ENCODE measurements at places on chromosomes 4 and X.

GRCh38 chr4:139907001-139907809 is 241.6 kb downstream of the MGST2 start:
- no peak for DNase-seq

DNA sequence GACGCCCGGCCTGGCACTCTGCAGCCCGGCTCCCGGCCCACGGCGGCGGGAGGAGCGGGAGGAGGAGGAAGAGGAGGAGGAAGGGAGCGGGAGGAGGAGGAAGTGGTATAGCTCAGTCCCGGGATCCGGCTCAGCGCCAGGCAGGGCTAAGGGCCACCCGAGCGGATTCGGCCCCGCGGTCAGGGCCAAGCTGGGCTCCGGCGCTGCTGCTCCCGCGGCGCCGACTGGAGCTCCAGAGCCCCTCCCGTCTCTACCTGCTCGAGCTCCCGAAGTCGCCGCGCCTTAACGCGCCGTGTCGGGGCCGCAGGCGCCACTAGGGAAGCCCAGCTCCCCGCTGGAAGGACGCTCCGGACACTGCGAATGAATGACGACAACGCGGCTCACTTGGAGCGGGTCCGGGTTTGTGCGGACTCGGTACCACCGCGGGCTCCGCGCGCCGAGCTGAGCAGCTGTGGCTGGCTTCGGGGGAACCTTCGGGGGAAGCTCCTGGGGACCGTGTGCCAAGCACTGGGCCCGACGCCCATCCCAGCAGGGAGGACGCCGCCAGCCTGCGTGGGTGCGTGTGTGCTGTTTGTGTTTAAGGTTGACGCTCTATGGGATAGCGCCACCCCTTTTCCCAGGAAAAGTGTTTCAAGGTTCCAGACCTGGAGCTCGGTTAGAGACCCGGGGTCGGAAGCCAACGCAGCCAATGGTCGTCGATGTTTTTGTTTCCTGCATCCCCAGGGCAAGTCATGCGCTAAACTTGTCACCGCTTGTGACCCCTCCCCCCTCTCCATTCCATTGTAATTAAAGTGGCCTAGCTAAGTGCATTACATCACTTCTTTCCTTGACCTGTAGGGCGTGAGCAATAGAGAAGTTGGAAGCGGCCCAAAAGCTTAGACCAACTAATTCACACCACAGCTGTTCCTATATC is at the start of gene TBC1D9:
Gene TBC1D9 (minus strand): TSS at position 67 of the 913 bp plus-strand sequence. CDS start 340 bp downstream, outside the sequence.
- DNase-seq, result no peak

DNA sequence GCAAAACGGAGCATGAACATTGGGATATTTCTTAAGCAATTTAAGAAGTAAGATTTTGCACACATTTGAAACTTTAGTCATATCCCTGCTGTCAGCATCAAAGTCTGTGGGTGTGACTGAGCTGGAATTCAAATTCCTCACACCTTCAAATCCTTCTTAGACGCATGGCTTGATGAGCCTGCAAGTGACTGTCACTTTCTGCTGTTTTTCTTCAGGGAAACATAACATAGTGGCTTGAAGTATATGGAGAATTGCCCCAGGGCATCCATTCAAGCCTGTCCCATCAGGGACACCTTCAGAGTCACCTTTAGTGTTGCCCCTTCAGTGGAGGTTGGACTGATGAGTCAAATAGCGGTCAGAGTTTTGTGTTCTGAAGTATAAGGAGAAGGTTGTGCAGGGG is 17.4 kb downstream of the FHDC1 start:
- DNase-seq, result no peak

DNA sequence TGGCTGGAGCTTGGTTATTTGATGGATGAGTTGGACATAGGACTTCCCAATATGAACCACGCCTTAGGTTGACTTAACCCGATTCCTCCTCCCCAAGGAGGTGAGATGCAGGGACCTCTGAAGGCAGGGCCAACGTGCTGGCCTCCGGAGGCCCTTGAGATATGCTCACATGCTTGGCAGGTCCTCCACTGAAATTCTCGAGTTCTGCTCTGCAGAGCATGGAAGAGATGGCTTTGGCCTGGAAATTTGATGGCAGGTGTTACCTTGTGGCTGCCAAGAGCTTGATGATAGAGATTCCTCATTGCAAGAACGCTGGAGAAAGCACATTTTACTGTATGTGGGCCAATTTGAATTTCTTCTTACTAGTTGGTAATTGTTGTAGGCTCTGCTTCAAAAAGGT is 117.4 kb upstream of the LIMCH1 start:
- no peak for DNase-seq

GRCh38 chr4:119394826-119395225 is 72.9 kb upstream of the FABP2 start:
- DNase-seq, result no peak

- no peak for DNase-seq
Measured at GRCh38 chr4:167966143-167966542, 126.2 kb upstream of the ANXA10 start.

DNA sequence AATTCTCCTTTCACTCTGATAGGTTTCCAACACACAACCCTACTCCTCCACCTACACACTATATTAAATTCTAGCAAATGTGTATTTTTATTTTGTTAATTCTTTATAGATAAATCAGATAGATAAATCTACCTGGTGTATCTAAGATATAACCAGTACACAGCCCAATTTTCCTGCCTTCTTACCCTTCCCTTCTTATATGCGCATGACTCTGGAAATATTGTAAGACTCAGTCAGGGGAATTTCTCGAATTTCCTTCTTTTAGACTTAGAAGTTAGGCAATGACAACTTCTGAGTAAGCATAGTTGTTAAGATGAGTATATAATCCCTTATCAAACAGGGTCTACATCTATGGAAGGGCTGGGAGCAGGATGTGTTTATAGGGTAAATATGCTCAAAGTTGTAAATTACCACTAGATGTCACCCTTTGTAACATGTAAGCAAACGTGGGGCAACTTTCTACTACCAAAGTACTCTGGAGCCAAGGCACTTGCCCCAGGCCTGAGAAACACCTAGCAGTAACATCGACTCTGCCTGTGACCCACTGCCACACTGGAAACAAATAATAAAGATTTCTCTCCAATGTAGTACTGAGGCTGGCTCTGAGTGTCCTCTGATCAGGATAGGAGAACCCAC is 444.7 kb downstream of the IQCM start:
- no peak for DNase-seq

GRCh38 chrX:107025545-107025944 is 25.5 kb upstream of the MORC4 start:
- DNase-seq, result no peak

GRCh38 chr4:172095161-172095560 is 282.0 kb downstream of the GALNTL6 start:
- no peak for DNase-seq

DNA sequence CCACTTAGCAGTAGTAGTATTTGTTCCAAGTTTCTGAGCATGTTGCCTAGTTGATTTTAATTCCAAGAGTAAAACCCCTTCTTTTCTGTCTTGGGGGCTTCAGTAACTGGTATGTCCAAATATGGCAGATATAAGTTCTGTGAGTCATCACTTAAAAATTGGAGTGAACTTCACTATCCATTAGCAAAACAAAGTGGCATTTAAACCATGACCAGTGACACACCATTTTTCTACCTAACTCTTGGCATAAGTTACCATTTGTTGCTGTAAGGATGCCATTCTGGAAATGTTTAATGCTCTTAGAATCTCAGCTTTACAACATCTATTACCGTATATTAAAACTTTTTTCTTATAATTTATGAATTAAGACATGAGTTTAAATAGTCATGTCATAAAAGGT is 102.0 kb downstream of the CBR4 start:
- no peak for DNase-seq

GRCh38 chr4:187417721-187418120 is 577.9 kb upstream of the ZFP42 start:
- DNase-seq, result no peak

DNA sequence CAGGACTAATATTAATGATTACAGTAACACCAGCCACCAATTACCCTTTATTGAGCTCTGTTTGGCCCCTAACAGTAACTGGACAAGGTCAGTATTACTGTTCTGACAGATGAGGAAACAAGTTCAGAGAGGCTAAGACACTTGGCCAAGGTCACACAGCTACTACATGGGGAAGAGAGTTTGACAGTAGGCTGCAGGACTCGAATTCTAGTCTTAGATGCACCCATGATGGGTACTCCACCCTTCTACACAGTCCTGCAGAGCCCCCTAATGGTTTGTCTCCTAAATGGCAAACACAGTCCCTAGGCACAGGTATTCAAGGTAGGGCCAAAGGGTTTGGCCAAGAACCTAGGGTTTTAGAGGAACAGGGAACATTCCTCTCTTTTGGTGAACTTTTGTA is 93.9 kb downstream of the NSUN7 start:
- DNase-seq, result no peak

GRCh38 chr4:125445525-125445924 is 130.8 kb downstream of the FAT4 start:
- DNase-seq, result no peak

DNA sequence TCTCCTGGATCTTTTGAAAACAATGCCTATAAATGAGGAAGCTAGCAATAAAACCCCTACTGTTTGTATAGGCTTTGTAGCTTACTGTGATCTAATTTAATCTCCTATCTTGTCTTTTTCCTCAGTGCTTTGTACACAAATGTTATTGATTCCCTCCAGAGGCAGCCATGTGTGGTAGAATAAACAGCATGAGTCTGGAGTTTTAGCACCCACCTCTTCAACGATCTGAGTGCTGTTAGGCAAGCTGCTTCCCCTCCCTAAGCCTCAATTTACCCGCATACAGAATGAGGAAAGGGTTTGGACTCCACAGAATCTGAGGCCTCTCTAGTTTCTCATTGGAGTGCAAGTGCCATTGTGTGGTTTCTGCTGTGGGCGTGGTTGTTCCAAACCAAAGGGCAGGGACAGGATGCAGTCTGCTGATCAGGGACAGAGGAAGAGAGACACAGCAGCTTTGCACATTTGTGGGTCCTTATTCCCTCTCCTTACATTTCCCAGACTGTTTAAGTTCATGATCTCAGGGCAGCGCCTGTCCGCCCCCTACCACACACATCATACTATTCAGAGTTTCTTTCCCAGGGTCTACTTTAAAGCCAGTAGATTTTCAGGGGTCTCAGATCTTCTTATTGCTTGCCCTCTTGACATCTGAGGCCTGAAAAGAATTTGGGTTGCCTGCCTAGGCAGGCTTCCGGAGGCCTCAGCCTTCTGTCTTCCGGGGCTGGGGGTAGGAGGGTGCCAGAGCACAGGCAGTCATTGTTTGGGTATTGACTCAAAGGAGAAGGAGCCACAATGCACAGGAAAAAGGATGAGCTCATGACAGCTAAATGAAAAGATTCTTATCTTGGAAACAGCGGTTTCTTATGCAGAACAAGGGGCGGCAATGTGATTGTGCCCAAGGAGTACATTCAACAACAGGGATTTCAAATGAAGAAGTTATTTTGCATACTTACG is 114.9 kb upstream of the TEX13D start:
- DNase-seq, result peak; percentile 51

DNA sequence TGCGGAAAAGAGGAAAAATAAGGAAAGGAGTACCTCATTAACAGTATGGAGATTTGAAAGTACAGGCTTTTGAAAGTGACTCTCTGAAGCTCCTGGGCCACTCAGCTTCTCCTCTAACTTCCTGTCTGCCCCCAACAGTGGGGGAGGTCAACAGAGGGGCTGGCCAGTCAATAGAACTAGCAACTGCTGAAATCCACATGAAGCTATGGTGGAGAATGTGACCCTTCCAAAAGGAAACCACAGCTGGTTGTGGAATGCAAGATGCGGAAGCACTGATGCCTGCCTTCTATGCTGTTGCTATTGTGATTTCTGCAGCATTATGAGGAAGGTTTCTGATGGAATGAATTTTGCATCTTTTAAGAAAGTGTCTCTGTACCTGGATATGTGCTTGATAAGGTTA is 2.4 kb downstream of the CORIN start:
- no peak for DNase-seq

GRCh38 chr4:108637856-108638255 is 12.5 kb upstream of the OSTC start:
- no peak for DNase-seq

DNA sequence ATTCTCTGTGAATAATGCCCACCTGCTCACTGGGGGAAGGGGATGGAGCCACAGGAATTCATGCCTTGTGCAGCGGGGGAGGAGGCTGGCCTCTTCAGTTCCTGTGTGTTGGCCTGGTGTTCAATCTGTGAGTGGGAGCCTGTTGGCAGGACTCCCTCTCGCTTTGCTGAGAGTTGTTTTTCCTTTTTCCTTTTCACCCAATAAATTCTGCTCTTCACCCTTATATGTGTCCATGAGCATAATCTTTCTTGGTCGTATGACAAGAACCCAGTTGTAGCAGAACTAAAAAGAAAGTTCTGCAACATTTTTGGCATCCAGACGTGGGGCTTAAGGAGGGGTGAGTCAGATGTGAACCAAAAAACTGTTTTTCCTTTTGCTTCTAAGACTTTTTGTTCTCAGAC is 235.2 kb upstream of the HDX start:
- DNase-seq, result no peak

DNA sequence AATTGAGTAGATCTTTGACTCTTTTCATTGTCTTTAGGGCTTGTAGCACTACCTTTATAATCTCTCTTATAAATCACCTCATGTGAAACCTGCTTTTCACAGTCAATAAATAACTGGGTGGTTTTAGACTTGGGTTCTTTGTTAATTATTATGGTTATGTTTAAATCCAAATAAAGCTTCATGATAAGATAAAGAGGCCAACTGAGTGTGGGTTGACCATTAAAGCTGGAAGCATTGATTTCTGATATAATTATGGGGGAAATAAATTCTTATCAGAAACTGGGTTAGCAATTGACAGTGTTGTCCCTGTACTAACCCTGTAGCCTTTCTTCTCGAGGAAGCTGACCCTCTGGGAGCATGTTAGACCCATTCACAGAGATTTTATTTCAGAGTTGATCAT is 384.7 kb upstream of the LCORL start:
- no peak for DNase-seq

DNA sequence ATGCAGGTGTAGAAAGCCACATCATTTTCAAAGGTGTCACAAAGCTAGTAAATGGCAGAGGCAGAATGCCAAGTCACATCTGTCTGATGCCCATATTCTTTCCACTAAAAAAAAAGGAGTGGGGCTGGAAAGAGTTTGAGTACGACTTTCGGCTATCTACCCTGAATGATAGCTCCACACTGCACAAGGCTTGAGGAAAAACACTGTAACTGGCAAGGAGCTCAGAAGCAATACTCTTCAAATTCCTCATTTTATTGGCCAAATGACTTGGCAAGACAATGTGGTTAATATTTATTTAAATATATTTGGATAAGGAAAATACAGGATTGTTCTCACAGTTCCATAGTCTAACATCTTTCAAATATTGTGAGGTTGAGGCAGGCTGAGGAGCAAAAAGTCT is 5.4 kb upstream of the ADH1C start:
- DNase-seq, result no peak

DNA sequence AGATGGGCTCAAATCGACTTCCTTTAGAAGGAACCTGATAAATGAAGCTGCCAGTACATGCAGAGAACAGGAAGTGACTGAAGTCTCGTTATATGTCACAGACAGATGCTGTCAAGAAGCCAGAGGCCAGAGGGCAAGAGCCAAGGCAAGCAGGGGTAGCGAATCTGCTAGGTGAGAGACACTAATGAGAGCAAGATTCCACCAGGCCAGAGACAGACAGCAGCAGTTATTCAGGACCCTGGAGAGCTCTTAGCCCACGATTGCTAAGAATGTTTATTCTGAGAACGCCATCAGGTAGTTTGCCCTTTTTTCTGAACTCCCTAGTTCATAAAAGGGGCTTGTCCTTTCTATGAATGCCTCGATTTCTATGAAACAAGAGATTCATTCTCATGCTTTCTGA is 73.7 kb downstream of the BEND2 start:
- no peak for DNase-seq

All from effector CD4-positive, alpha-beta T cell (primary cell).